ENCODE measurements at places on chromosomes 16 and 17.

- no peak for DNase-seq
These were observed 445 bp downstream of the CIAO2B start for GRCh38 chr16:66933776-66934137.

DNA sequence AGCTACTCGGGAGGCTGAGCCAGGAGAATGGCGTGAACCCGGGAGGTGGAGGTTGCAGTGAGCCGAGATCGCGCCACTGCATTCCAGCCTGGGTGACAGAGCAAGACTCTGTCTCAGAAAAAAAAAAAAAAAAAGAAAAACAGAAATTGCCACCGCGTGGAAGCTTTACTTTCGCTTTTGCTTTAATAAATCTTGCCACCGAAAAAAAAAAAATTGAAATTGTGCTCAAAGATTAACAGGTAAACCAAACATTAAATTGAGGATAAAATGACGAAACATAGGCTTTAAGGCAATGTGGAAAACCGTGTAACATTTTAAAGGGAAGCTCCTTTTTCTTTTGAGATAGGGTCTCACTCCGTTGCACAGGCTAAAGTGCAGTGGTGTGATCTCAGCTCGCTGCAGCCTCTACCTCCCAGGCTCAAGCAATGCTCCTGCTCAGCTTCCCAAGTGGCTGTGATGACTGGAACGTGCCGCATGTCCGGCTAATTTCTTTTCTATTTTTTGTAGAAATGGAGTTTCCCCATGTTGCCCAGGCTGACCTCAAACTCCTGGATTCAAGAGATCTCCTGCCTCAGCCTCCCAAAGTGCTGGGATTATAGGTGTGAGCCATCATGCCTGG, 40.1 kb downstream of the ZNF276 start:
- DNase-seq, result no peak

DNA sequence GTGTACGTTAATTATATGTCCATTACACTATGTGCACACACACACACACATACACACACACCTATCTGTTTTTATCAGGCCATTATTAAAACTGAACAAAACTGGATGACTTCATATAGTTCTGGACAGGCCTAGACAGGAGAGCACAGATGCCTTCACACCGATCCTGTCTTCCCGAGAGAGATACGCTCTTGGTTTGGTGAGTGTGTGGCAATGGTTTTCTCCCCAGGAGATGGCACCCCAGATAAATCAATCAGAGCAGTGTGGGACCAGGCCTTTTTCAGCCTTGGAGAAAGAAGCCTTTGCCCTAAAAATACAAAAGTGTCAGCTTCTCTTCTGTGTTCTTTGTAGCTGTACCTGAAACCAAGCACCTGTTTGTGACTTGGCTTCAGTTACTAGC, 83.7 kb downstream of the CPPED1 start:
- no peak for DNase-seq

DNA sequence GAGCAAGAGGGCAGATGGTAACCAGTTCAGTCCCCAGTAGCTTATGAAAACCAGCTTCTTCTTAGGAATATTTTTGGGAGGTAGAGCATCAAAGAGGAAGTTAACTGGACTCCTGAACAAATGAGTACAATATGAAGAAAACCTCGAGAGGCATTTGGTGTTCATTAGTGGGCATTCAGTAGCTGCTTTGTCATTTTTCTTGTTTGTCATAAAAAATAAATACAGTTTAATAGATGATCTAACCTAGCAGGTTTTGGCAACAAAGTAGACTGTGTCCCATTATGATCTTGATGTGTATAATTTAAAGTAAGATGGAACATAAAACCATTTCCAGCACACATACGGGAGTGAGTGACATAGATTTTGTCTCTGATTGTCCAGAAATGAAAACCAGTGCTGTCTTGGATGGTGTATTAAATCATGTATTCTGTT, 173.1 kb downstream of the HS3ST3A1 start:
- DNase-seq, result no peak

GRCh38 chr17:45115871-45116270, 16.4 kb downstream of the PLCD3 start:
- DNase-seq, result no peak

GRCh38 chr17:77420095-77420803, 279.5 kb downstream of the SEC14L1 start:
- DNase-seq, result no peak

DNA sequence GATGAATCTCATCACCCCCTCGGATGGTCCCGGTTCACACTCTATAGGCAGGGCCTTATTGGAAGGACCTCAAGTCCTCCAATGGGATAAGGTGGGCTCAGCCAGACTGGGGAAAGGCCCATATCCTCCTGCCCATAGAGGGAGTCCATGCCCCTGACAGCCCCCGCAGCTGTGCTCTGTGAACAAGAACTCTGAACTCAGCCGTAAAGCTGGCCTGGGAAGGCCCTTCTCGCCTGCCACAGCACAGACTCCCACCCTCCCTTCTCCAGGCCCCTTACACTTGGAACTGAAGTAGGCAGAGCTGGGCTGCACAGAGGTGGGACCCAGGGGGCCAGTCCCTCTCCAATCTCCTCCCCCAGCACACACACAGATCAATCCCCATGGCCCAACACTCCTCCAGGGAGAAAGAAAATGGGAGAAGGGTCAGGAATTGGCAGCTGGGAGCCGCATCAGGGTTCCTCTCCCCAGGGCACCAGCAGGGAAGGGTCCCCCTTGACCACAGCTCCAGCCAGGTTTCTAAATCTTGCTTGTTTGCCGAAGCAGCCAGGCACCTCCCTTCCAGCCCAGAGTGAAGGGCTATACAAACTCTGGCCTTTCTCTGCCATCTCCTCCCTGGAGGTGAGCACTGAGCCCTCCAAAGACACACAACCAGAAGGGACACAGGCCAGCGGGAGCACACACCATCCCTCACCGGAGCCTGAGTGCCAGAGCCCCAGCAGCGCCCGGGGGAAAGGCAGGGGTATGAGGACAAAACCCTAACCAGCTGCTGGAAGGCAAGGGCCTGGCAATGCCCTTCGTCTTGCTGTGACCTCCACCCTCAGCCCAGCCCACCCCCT, 454.1 kb downstream of the SOX9 start:
- DNase-seq, result no peak

DNA sequence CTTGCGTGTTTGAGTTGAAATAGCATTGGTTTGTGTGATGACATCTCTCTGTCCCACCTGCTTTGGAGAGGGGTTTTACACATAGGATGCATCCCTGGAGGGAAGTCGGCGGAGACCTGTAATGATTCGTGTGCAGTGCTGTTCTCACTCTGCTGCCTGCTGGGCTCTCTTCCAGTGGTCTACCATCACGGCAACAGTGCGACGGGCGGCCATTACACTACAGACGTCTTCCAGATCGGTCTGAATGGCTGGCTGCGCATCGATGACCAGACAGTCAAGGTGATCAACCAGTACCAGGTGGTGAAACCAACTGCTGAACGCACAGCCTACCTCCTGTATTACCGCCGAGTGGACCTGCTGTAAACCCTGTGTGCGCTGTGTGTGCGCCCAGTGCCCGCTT, 41.1 kb upstream of the CRISPLD2 start:
- no peak for DNase-seq

DNA sequence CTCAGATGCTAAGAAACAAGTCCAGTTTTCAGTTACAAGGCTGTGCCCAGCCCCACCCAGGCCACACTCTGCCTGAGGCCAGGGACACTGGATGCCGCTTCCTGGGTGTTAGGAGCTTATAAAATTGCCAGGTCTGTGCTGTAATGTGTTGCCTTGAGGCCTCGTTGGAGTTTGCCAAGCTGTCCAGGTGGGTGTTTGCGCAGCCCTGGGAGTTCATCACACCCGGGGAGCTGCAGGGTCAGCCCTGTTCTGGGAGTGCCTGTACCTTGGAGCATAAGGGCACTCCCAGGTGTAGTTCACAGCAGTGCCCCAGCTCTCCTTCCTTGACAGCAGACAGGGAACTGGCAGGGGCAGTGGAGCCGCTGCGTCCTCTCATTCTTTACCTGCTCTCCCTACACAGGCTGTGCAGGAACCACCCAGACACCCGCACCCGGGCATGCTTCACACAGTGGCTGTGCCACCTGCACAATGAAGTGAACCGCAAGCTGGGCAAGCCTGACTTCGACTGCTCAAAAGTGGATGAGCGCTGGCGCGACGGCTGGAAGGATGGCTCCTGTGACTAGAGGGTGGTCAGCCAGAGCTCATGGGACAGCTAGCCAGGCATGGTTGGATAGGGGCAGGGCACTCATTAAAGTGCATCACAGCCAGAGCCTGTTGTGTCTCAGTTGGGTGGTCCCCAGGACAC, 1.6 kb downstream of the GFER start:
- DNase-seq, result no peak

DNA sequence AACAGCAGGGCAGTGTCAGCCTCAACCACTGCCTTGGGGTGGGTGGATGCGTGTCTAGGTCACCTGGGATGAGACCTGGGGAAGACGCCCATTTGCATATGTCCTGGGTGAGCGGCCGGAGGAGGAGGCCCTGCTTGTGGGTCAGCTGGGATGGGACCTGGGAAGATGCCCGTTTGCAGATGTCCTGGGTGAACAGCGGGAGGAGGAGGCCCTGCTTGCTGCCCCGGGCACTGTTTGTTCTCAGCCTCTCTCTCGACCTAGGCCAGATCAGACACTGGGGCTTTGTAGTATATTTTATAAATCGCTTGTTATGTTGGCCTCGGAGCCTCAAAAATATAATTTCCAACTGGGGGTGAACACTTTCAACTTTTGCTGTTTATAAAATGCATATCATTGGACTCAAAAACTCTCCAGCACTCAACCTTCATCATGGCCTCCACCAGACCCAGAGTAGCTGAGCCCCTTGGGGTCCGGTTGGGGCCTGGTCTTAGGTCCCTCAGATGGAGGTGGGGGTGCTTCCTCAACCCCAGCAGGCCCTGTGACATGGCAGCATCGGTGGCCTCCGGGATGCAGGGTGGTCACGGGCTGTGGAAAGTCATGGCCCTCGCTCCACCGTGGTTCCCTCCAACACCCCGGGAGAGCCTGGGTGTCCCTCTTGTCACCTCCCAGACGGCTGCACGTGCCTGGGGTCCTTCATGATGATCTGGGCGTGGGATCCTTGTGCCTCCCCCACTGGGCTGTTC, 17.3 kb downstream of the DBNDD1 start:
- no peak for DNase-seq

GRCh38 chr17:13704333-13704732, 102.6 kb upstream of the HS3ST3A1 start:
- DNase-seq, result no peak

DNA sequence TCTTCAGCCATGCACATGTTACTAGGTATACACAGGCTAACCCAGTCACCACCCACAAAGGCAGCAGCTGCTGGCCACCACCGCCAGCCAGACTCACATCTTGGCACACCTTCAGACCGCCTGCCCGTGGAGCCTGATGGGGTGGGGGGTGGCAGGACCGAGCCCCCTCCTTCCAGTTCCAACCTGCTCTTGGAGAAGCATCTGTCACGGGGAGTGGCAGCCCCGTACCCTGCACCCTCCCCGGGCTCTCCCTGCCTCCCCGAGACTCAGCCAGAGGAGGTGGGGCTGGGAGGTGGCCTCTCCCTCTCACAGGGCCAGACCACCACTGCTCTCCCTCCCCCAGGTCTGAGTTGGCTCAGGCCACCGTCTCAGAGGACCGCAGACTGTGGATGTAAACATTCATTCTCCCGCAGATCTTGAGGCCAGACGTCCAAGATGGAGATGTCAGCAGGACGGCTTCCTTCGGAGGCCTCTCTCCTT, 11.3 kb upstream of the RBFOX3 start:
- no peak for DNase-seq

DNA sequence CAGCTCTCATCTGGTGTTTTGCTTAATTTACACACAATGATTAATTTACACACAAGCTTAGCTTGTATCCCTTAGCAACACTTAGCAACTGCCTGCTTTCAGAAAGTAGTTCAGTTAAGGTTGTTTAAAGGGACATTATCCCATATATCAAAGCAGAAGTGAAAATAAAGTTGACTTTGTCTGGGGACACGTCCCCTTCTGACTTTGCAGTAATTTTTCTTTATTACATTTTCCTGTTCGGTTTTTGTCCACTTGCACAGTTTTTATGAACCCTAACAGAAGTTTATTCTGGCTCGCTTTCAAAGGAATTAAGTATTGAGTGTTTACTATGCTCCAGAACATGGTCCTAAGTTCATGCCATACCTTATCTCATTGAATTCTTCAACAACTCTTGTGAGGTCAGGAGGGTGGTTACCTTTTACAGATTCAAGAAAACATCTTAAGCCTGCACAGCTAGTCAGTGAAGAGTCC, 41.5 kb downstream of the ARHGAP44 start:
- DNase-seq, result no peak

DNA sequence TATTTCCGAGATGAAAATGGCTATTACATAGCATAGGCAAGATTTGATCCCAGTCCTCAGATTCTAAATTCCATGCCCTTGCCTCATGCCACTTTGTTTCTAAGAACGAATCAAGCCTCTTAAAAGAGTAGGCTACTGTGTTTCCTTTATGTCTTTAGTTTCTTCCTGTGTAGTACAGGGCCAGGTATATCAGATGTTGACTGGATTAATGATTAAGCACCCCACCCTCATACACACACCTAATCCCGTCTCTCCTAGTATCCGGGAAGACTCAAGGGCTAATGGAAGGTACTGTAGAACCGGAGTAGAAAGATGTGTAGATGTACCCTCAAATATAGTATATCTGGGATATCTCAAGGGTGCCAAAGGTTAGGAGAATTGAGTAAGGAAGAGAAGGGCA, 6.7 kb downstream of the TOM1L1 start:
- no peak for DNase-seq

DNA sequence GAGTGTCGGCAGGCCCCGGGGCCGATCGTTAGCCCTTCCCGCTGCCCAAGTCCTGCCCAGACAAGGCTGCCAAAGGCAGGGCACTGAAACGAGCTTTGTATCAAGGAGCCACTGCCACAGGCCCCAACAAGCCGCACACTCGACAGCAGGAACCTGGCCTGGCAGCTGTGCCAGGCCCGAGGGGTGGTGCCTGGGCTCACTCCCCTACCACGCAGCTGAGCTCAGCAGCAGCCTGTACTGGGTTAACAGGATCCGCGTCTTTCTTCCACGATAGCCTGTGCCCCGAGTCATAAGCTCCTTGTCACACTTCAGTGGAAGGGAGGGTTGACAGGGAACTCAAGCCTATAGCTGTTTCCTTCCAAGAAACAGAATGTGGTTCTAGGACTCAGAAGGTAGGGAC, 87.9 kb downstream of the ABR start:
- no peak for DNase-seq

DNA sequence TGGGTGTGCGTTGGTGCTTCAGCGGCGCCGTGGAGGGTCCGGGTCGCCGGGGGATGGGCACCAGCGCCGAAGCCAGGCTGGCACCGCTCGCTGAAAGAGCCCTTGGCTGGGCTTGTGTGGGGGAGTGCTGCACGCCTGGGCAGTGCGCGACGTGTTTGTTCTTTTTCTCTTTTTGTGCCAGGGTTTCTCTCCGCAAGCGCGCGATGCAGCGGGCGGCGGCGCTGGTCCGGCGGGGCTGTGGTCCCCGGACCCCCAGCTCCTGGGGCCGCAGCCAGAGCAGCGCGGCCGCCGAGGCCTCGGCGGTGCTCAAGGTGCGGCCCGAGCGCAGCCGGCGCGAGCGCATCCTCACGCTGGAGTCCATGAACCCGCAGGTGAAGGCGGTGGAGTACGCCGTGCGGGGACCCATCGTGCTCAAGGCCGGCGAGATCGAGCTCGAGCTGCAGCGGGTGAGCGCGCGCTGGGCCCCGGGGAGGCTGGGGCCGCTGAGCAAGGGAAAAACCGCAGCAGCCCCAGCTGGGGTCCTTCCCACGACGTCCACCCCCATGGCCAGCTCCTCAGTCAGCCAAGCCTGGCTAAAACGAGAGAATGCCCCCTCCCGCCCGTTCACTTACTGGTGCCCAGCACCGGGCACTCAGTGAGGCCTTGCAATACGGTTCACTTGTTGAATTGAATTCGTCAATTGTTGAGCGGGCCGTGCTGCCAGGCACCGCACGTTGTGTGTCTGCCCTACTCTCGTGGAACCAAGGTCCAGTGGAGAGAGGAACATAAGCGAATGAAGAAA, 541 bp downstream of the GPT2 start:
- DNase-seq, result peak; percentile 3

Data from NCI-H2081 (cell line).